ENCODE measurements at places on chromosomes 3 and 15.

- no peak for DNase-seq
Observed at GRCh38 chr15:62190675-62191074, 25.6 kb upstream of the C2CD4B start.

DNA sequence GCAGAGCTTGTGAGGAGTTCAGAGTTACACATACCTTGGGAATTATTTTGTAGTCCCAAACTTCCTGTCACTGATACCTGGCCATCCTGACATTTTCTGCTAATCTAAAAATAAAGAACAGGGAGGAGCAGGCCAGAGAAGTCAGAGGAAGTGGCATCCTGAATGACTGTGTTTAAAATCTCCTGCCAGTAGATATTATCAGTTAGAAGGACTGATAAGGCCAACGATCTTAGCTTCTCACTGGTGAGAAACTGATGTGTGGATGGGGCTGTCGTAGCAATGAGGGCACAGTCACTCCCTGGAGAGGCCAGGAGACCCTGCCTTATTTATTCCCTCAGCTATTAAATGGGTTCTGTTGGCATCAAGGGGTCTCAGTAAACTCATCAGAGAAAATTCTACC, 115.1 kb downstream of the DGKG start:
- DNase-seq: no peak

- DNase-seq: peak; percentile 42
Observed at GRCh38 chr3:133303430-133303829, 96.4 kb upstream of the BFSP2 start.

- DNase-seq: peak; percentile 30
Observed at GRCh38 chr3:33096093-33096868, 665 bp downstream of the GLB1 start.

- DNase-seq: no peak
Observed at GRCh38 chr3:191753196-191753595, 292.2 kb downstream of the PYDC2 start.

DNA sequence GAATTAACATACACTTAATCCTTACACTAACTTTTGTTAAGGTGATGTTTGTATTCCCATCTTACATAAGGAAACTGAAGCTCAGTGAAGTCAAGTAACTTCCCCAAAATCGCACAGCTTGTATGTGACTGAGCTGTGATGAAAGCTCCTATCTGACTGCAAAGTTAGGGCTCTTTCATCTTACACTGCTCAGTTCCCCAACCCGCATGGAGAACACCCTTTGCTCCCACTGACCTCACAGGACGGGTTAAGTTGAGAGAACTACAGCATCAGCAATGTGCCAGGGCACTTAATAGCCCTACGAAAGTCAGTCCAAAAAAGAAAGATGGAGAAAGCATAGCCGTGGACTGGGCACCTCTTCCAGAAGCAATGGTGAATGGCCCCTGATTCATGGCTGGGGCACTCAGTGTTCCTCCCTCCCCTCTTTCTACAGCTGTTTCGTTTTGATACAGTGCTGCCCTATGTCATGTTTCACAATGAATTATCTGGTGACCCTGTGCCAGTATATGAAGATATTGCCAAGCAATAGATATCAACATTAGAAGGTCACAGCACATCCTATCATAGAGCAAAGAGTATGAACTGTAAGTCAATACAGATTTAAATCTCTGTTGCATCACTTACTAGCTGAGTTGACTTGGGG, 38.0 kb downstream of the CADPS start:
- DNase-seq: no peak

GRCh38 chr3:146416366-146416765, 53.0 kb downstream of the PLSCR2 start:
- DNase-seq: no peak

GRCh38 chr3:14235912-14236295, 57.3 kb downstream of the LSM3 start:
- DNase-seq: no peak

DNA sequence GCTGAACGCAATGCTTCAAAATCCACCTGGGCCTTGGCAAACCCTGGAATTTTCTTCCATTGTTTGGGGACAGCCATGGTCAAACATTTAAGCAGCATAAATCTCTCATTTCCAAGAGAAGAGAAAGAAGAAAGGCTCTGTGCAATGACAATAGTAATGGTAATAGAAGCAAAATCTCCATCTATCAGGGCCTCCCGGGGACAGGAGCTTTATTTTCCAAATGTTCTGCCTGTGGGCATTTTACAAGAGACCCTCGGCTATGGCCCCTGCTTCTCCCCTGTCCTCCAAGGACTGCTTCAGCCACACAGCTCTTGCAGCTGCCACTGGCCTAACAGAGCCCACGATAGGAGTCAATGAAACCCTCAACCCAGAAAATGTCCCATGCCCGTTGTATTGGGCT, 12.7 kb upstream of the FAM240A start:
- no peak for DNase-seq

DNA sequence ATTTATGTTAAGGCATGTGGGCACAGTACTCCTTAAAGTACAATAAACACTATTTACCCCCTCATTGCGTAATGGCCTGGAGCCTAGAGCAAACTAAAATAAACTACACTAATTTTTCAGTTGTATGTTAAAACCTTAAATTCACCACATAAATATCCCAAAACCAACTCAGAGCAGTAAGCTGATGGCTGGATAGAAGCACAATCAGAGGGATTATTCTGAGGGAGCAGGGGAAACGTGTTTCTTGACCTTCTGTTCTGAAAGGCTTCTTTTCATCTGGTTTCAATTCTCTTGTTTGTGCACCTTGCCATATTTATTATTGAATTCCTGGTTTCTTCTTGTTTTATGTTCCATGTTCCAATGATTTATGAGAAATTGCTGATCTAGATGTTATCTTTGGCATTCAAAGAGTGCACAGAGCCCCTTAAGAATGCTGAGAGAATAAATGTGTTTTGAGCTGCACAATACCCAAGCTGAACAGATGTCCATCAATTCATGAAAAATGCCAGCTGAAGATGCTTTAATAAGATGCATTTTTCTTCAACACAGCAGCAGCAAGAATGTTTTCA, 29.6 kb downstream of the RPL22L1 start:
- DNase-seq: peak; percentile 33

DNA sequence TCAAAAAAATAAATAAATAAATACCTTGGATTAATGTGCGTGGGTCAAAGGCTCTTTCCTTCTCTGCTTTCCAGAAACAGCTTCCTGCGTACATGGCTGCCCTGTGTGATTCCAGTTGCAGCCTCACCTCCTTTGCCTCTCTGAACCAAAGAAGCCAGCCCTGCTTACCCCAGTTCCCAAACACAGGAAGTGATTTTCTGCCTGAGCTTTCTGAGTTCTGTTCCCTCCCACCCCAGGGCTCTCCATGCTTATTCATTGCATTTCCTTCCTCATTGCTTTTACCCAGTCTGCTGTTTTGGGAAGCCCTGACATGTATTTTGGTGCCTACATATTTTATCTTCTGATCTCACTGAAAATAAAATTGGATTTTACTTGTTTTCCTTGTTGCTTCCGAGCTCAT, 15.4 kb downstream of the ZSCAN2 start:
- no peak for DNase-seq

DNA sequence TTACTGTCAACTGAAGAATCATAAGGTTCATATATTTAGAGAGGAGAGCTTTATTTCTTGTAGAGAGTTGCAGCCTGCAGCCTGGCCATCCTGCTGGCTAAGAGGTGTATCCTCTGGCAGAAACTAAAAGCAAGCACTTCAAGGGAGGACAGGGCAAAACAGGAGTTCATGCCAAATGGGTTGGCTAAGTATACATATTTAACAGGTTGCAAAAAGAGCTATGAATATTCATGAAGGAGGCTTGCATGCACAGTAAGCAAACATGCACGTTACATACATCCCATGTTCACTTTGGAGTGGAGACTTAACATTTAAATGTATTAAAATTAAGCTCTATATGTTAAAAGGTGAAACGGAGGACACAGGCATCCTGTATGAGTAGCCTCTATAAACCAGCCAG, 354.4 kb downstream of the ERC2 start:
- DNase-seq: no peak

GRCh38 chr15:90400759-90401314, 12.8 kb downstream of the IQGAP1 start:
- DNase-seq: peak; percentile 96

DNA sequence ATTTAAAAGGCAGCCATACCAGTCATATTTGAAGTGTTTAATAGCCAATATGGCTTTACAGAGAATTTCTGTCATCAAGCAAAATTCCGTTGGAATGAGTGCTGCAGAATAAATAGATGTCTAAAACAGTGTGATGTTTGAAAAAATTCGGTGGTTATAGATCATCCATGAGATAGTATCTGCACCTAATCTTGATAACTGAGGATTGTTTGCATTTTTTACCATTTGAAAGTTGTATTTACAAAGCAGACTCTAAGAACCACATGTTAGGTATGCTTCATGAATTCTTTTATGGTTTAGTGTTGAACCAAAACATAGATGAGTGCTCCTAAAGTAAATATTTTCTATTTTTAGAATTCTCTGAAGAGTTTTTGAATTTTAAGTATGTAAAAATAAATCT, 476.1 kb downstream of the NAALADL2 start:
- DNase-seq: peak; percentile 51

DNA sequence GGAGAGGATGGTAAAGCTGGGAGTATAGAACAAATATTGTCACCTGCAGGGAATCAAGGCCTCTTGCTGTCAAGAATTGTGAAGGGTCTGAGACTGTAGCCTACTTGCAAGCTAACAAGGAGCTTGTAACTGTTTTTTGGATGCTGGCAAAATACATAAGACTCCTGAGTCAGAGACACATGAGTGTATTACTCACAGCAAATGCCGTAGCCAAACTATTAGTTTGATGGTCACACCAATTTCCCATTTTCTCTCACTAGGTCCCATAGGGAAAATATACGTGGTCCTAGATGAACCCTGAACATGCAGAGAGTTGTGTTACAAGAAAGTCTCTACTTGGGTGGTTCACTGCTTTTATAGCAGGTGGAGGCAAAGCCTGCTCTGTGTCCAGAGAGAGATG, 44.7 kb upstream of the LIPC start:
- DNase-seq: peak; percentile 84

DNA sequence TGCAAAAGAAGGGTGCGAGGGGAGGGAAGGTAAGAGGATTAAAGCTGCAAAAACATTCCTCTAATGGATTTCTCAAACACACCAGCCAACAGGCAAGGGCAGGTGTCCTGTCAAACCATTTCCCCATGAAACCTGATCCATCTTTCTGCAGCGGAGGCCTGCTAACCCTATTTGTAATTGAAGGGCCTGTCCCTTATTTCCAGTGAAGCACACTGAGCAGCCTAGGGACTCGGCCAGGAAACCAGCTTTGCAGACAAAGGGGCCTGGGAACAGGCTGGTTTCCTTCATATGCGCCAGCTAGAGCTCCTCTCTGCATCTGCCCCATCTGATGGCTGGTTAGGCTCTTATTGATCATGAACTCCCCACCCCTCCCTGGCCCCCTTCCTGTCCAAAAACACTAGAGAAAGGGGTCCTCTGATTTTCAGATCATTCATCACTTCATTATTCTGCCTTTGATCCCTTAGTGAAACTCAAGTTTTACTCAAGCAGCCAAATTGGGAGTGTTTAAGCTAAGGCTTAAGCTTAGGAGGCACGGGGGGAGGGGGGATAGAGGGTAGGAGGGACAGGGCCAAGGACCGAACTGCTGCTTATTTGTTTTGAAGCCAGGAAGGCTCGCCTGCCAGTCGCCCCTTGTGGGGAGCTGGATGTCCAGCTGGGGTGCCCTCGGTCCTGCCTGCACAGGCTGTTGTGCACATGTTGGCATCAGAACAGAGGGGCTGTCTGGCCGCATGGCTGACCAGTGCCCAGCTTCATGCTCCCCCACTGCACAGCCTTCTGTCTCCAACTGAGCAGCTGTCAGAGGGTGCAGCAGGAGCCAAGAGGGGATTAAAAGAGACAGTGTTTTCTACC, 53.1 kb downstream of the BOC start:
- no peak for DNase-seq

DNA sequence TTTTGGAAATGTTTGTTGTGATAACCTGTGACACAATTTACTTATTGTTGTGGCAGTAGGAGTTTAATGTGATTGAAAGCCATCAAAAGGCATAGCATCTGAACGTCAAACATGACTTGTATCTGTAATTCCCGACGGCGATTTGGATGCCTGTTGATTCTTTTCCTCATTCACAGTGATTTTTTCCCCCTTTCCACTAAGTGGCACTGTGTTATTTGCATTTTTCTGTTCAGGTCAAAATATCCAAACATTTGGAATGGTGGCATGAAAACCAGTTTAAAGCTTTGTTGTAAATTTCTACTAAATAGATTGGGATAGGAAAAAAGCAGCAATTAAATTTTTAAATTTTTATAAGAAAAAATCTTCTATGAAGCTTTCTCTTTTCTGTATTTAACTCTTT, 259.9 kb upstream of the KCNH8 start:
- no peak for DNase-seq

- DNase-seq: peak; percentile 51
Observed at GRCh38 chr15:51111061-51111460, 16.4 kb upstream of the TNFAIP8L3 start.

DNA sequence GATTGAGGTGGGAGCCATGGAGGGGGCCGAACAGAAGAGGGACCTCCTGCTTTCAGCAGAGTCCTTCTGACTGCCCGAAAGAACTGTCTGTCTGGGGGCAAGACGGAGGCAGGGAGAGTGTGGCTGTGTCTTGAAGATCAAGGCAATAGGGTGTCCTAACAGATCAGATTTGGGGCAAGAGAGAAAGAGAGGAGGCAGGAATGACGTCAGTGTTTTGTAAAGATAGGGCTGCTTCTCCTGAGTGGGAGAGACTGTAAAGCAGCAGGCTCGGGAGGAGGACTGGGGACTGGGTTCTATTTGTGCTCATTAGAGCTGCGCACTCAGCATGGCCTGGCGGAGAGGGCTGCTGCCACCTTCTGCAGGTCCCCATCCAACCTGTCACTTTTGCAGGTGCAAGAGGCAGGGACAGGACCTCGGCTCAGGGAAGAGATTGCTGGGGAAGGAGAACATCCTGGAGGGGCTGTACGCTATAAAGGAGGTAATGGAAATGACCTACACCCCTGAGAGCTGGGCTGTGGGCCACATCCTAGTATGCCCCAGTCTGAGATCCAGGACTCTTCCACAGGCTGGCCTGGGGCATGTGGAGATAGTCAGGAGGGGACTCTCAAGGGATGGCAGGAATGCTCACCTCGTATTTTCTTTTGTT, 29.0 kb upstream of the FGD5 start:
- no peak for DNase-seq

DNA sequence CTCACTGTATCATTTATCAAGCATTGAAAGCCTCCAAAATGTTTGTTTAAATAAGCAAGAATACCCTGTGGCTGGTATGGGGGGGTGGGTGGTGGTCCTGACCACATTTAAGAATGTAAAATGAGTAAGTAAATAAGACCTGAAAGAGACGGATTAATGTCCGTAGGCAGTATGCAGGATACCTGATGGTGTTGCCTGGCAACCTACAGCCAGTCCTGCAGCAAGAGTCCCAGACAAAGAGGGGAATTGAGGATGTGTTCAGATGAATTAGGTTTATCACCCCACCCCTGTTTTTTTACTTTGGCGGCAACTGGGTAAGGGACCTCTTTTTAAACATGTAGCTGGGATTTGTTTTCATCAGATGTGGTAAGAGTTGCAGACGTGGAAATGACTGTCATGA, 99.8 kb upstream of the BFSP2 start:
- DNase-seq: no peak

- peak; percentile 52 for DNase-seq
Observed at GRCh38 chr3:170689893-170690660, 104.2 kb upstream of the SLC7A14 start.

- peak; percentile 67 for DNase-seq
Observed at GRCh38 chr15:99755692-99756409, 22.6 kb upstream of the LYSMD4 start.

- DNase-seq: no peak
Observed at GRCh38 chr3:20668411-20668810, 482.4 kb upstream of the SGO1 start.
